Ovary (tissue), 10 donors: ENCODE measurements at places on chromosomes 4 and X.
A peak's percentile ranks its signal among the peaks of the same experiment; 100 is the strongest.

DNA sequence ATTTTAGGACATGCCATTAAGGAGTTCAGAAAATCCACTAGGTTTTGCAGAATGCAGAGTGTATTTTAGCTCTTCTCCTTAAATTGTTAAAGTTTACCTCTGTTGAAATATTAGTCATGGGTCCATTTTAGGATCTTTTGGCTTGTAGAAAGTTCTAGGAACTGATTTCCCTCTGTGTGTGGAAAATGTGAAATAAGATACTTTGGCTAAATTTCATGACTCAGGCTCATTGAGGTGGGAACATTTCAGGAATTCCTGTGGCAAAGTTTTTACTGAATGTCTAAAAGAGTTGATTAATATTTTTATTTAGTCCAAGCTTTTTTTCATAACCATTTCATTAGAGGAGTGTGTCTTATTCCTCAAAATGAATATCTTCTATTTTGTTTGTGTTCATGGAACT lies 7.0 kb downstream of the FHIP1A start:
- DNase-seq, result no peak

DNA sequence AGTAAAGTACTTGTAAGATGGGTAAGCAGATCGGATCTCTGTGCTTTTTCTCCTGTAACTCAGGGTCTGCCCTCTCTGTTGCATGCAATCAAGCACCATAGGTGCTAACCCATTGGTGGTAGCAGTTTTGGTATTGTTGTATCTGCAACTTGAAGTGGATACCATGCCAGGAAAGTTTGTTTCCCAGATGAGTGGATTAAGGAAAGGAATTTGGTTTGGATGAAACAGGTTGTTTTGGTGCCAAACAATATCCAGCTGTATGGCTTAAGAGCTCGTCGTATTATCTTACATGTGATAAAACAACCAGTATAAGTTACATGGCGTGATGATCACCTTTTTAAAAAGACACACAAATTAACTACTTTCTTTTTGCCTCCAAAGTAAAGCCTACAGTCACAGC lies 280.9 kb upstream of the TENM3 start:
- DNase-seq, result no peak

- peak; percentile 90 for DNase-seq
Observed at GRCh38 chrX:56783450-56783831, 54.4 kb downstream of the NBDY start.

GRCh38 chrX:34848281-34848680 lies 94.3 kb upstream of the FAM47B start:
- no peak for DNase-seq

DNA sequence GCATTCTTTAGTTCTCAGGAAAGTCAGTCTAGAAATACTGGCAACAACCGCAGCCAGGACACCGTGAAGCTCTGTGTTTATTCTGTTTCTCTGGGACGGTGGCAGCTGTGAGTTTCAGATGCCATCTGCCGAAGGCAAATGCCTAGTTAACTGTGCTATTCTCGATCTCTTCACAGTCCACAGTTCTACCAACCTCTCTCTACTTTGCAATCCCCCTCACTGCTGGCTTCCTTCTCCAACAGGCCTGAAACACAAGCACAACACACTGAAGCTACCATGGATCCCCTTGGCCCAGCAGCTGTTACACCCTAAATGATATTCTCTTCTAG lies 118.8 kb downstream of the ZNF827 start:
- DNase-seq, result no peak

- DNase-seq, result no peak
Observed at GRCh38 chrX:150036181-150036580, 97.9 kb upstream of the EOLA2 start.

DNA sequence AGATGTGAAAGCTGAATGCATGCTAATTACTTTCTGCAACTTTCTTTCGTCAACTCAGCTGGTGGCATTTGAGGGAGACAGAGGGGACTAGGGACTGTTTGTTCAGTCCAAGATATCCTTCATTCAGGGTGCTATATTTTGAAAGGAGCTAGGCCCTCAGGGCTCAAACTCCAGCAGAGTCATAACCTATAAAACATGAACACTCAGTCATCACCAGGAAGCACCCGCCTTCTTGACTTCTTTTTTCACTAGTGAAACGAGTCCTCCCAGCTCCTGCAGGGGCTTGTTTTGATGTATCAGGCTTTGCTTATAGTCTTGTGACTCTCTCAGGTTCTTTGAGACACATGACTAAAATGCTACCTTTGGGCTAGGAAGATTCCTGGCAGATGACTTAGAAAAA lies 230.6 kb downstream of the PCDH7 start:
- no peak for DNase-seq

GRCh38 chr4:118955515-118955914 lies 66.9 kb downstream of the SYNPO2 start:
- DNase-seq, result no peak

DNA sequence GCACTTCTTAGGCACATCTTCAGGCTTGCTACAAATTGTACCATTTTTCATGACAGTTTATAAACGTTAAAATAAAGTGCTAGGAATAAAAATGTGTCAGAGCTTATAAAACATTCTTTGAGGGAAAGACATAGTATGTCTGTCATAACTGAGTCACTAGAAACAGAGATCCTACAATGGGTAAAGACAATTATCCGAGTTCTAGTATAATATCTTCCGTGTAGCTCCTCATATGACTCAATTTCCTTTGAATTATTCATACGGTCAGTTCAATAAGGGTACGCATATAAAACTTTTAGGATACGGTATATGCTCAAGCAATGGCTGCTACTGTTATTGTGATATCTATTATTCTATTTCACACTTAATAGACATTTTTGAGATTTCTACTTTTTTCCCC lies 349.1 kb downstream of the PCDH10 start:
- no peak for DNase-seq
